ENCODE measurements at places on chromosomes 16 and 17.
A peak's percentile ranks its signal among the peaks of the same experiment; 100 is the strongest.

DNA sequence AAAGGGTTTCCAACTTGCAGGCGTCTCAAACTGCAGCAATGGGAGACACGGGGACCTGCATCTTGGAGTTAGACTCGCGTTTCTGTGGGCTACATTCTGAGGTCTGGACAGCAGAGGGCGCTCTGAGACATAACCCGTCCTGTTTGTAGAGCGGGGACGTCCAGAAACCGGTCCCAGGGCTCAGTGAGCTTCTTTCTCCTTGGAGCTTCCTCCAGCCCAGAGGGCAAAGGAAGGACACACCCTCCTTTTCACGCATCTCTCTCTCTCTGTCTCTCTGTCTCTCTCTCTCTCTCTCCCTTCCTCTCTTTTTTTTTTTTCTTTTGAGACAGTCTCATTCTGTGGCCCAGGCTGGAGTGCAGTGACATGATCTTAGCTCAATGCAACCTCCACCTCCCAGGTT lies 19.8 kb downstream of the COX4I1 start:
- peak; percentile 91 for DNase-seq

DNA sequence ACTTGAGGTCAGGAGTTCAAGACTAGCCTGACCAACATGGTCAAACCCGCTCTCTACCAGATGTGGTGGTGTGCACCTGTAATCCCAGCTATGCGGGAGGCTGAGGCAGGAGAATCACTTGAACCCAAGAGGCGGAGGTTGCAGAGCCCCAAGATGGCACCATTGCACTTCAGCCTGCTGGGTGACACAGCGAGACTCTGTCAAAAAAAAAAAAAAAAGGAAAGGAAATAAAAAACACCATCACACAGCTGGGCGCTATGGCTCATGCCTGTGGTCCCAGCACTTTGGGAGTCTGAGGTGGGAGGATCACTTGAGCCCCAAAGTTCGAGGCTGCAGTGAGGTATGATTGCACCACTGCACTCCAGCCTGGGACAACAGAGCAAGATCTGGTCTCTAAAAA lies 13.3 kb upstream of the SBK1 start:
- peak; percentile 28 for DNase-seq

- peak; percentile 68 for DNase-seq
Measured at GRCh38 chr16:67562918-67563707, 787 bp downstream of the CTCF start.

DNA sequence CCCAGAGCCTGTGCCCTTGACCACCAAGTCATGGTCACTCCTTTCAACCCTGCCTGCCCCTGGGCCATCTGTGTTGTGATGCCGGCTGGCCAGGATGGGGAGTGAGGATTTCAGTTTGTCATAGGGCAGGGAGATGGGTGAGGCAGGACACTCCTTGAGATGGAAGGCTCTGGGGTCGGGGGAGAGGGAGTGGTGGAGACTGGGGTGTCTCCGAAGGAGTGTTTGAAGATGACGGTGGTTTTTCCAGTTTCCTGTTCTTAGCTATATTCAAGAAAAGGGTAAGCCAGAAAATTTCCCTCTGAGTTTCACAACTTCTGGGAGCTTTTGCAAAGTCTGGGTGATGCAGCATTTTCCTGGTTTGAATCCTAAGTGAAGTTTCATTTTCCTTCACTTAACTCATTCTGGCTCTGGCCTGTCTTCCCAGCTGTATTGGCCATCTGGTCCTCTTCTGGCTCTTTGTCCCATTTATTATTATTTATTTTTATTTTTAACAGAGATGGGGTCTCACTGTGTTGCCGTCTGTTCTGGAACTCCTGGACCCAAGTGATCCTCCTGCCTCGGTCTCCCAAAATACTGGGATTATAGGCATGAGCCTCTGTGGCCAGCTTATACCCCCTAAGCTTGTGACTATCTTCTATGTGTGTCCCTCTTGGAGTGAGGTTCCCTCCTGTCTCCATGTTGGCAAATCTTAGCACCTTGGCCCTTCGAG lies 27.7 kb downstream of the ABCC1 start:
- DNase-seq = no peak

Data from activated CD4-positive, alpha-beta memory T cell treated with anti-CD3 and anti-CD28 coated beads for 36 hours (primary cell).